ENCODE measurements at places on chromosomes 6 and 20.

GRCh38 chr20:51104960-51105920, 82.3 kb upstream of the KCNG1 start:
- no peak for DNase-seq

DNA sequence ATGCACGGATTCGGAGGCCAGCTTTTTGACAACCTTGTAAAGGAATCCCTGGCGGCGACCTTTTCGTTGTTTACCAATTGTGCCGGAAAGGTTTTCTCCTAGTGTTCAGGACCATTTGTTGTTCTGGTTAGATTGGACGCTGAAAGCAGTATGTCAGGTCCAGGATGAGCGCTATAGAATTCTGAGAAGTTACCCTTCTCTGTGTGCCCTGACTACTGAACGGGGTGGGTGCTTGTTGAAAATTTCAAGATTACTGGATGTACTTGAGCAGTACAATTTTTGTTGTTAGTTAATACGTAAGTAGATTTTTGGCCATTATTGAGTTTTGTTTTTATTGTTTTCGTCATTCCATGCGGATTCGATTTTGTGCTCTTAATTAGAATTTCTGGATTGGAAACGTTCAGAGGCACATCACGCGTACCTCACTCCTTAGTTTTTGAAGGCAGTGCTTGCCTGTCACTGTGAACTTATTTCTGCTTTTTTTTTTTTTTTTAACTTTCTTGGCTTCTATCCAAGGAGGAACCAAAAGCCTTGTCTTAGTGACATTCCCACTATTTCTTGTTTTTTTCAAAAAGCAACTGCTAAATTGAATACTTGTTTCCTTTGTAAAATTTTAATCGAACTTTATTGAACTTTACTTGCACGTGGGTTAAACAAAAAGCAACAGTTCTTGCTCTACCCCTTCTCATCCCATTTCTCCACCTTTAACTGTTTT, 898 bp downstream of the XRN2 start:
- DNase-seq: no peak

- no peak for DNase-seq
Measured at GRCh38 chr20:3890999-3891929, 2.1 kb downstream of the PANK2 start.

GRCh38 chr6:46921059-46921458, 679 bp downstream of the ADGRF5 start:
- no peak for DNase-seq

GRCh38 chr20:34268851-34269636, 27.8 kb downstream of the ASIP start:
- peak; percentile 49 for DNase-seq

- DNase-seq: no peak
Measured at GRCh38 chr6:73515204-73515655, 5.6 kb downstream of the EEF1A1 start.

DNA sequence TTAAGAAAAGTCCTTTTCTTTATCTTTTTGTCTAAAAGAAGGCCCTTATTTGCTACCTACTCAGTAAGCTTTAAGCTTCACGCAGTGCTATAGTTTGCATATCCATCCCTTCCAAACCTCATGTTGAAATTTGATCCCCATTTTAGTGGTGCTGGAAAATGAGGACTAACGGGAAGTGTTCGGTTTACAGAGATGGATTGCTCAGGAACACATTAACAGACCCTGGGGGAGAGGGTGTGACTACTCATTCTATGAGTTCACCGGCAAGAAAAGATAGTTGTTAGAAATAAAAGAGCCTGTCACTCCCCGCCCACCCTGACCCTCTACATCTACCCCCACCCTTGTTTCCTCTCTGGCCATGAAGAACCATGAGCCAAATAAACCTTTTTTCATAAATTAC, 546.2 kb downstream of the MEI4 start:
- no peak for DNase-seq

DNA sequence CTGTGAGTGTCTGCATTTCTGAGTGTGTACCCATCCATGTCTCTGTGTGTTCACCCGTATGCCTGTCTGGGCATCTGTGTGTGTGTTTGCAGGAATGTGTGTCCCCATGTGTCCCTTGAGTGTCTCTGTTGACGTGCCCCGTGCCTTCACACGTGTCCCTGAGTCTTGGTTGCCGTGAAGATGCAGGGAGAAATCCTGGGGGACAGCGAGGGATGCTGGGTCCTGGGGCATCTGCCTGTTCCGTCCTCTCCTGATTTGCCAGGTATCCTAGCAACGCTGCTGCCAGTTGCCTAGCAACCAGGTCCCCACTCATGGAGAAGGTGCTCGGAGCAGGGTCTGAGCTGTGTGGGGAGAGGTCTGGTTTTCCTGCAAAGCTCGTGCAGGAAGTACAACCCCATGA, 6.0 kb upstream of the LKAAEAR1 start:
- no peak for DNase-seq

GRCh38 chr6:18182568-18182967, 27.3 kb downstream of the KDM1B start:
- DNase-seq: no peak

GRCh38 chr6:11284996-11285395, 52.5 kb upstream of the NEDD9 start:
- DNase-seq: no peak

DNA sequence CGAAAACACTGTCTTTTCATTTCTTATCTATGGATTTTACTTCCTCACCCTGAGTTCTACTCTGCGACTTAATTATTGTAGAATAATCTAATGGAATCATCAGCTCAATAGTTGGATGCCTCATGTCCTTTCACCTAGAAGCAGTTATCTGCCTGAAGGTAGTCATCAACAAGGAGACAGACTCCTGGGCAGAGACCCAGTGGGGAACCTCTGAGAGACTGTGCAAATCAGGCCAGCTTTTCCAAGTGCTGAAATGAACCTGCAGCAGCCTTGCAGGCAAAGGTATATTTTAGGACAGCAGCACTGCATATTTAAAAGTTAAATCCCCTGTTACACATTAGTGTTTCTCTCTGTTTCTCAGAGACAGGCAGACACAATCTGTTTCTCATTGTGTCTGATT, 99.7 kb upstream of the STMND1 start:
- no peak for DNase-seq

GRCh38 chr6:38750968-38751615, 36.0 kb downstream of the DNAH8 start:
- DNase-seq: no peak

GRCh38 chr6:56364431-56364826, 117.0 kb upstream of the COL21A1 start:
- DNase-seq: no peak

DNA sequence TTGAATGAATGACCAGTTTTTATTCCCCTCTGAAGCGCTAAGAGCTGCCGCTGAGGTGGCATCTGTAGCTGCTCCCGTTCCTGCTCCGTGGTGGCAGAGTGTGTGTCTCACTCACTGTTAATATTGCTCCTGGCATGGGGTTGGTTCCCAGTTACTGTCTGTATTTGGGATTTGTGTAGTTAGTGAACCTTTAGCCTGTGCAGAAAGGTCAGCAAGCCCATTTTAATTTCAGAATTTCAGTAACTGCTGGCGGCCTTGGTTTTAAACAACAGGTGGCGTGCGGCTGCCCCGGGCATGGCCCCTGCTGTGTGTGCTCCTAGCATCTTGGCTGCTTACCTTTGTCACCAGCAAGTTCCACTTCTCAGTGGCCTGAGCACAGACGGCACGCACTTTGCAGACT, 54.1 kb upstream of the SLC22A1 start:
- no peak for DNase-seq

GRCh38 chr6:53306819-53307347, 41.9 kb downstream of the ELOVL5 start:
- no peak for DNase-seq

- no peak for DNase-seq
Measured at GRCh38 chr20:35283441-35284266, 918 bp downstream of the EIF6 start.

DNA sequence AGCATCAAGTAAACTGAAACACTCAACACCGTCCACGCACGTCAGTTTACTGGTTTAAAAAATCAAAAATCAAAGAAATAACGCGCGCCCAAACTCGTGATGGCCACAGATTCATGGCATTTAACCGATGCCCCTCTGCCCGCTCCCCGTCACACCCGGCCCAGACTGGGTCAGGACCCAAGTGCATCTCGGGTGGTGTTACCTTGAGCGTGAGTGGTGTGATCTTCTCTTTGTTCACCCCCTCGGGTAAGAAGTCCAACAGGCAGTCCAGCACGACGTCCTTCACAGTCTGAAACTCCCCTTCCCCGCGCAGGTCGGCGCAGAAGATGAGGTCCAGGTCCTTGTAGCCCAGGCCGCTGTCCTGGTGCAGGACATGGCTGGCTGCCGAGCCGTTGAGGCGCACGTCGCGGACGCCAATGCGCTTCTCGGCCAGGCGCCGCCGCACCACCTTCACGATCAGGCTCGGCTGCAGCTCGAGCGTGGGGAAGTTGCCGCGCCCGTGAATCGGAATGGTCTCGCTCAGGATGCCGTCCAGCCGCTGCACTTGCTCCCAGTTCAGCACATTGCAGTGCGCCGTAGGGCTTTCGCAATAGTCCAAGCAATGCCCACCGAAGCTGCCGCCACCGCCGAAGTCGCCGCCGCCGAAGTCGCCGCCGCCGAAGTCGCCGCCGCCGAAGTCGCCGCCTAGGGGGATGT, 945 bp downstream of the TENT5A start:
- peak; percentile 28 for DNase-seq

- no peak for DNase-seq
Measured at GRCh38 chr6:16388488-16388887, 150.1 kb downstream of the GMPR start.

DNA sequence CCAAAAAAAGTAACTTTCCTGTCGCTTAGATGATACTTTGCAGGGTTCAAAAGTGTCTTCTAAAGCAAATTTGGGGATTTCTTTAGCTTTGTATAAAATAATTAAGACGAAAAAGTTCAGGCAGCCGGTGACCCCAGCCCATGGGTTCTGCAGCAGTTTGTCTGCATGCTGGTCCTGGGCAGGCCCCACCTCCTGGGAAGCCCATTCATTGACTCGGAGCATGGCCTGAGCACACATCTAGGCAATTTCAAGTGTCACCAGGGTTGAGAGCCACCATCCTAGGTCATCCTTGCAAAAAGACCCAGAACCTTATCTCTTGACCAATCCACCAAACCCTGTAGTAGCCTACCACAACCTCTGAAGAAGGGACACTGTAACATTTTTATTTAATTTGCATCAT, 20.6 kb downstream of the BFSP1 start:
- no peak for DNase-seq

- no peak for DNase-seq
Measured at GRCh38 chr6:131733376-131734016, 22.7 kb upstream of the CTAGE9 start.

DNA sequence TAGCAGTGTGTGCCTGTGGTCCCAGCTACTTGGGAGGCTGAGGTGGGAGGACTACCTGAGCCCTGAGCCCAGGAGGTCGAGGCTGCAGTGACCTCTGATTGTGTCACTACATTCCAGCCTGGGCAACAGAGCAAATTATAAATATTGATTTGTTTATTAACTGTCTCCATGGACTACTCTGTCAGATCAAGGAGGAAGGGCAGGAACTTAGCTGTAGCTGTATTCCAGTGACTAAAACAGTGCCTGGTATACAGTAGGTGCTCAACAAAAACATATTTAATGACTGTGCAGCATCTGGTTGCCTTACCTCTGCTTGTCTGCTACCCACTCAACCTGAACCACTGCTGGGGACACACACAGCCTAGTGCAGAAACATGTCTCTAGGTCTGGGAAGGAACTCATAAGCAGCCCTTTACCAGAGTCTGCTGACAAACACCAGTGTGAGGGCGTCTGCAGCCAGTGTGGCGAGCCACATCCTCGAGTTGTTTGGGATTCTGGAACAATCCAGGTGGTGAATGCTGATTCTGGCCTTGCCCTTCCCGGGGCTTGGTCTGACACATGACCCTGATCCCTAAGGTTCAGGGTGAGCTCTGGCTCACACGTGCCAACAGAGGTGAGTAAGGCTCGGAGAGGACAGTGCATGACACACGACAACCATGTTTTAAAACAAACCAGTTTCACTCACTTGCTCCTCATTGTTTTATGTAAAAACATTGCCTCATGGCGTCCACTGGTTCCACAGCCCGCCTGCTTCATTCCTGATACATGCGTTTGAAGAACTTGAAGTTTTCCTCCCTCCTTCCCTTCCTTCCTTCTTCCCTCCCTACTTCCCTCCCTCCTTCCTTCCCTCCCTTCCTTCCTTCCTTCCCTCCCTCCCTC, 117.9 kb upstream of the ZNF217 start:
- DNase-seq: no peak

DNA sequence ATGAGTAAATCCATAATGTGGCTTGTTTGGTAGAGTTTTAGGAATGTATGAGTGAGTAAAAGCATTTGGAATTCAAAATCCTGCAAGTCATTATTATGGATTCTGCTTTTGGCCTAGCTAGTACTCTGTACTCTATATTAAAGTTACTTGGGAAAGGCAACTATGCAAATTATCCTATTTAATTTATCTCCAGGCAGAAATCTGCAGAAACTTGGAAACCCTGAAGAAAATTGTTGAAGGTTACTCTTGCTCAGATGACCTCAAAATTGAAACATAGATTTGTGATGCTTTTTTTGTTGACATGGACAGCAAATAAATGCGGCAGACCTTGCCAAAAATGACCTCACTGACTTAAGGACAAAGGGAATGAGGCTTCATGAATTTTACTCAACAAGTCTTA, 477.1 kb upstream of the EYS start:
- DNase-seq: no peak

- no peak for DNase-seq
Measured at GRCh38 chr6:159505140-159505922, 187.7 kb downstream of the SOD2 start.

DNA sequence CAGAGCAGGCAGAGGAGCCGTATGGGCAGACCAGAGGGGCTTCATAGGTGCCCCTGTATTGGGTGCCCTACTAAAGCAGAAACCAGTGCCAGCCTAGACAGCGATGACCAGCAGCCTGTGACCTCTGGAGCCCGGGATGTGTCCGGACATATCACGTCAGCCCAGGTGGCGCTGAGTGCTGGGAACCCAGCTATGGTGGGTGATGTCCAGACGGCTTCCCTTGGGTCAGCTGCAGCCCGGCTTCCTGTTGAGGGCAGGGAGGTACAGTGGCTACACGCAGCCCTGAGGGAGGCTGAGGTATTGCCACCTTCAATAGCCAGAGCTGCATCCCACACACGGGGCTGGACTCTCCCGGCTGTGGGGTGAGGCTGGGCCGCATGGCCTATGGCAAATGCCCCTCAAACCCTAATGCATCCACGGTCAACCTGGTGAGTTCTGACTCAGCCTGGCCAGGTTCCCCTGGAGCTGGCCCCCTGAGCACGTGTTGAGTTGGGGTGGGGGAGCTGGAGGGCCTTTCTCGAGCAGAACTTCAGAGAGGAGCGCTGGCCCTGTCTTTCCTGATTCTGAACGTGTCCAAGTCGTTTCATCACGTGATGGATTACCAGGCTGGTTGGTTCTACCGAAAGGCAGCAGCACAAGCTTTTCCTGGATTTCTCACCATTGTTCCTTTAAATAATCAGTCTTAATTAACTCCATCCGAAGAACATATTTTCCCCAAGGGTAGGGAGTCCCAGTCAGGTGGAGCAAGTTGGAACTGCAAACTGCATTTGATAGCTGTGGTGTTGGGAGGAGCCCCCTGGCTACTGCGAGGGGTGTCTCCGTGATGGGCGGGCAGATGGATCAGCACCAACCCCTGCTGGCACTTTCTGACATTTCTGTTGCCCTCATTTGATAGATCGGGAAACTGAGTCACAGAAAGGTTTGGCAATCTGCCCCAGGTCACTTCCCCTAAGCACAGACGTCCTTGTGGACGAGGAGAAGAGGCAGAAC, 7.1 kb upstream of the MYT1 start:
- DNase-seq: no peak
